ENCODE measurements at places on chromosomes 3 and 15.

- DNase-seq = no peak
Measured at GRCh38 chr3:132033471-132033870, 1.3 kb downstream of the CPNE4 start.

GRCh38 chr3:52001443-52001974, 5.8 kb upstream of the RPL29 start:
- DNase-seq = peak; percentile 79

DNA sequence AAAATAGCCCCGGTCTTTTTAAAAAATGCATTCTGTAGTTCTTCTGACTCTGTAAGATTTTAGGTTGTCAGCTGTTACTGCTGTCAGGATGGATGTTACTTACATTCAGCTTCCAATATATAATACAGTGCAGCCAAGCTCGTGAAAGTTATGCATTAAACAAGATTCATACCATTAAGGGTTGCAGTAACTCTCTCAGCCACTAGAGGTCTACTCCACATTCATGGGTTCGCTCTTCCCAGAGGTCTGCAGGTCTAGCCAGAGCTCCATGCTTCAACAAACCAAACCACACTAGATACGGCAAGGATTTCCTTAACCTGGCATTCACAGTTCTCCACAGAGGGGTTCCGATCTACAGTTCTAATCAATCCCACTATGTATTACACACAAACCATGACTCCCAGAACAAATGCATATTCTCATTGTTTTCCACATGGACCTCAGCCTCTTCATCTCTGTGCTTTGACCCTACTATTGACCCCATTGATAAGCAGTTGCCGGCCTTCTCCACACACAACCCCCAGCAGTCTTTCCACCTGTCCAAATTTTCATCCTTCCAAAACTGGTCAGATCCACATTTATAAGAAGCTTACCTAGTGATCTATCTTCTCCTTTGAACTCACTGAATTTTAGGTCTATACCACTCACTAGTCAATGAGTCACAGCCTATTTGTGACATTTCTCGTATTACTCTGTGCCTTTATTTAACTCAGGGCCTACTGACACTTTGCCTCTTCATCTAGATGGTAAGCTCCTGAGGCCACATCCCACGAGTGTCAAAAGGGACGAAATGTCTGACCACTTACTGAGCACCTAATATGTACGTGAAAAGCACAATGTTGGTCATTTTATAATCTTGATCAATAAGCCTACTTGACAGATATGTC, 33.7 kb downstream of the RORA start:
- DNase-seq = no peak

- no peak for DNase-seq
Measured at GRCh38 chr3:38538773-38539353, 42.7 kb downstream of the EXOG start.

DNA sequence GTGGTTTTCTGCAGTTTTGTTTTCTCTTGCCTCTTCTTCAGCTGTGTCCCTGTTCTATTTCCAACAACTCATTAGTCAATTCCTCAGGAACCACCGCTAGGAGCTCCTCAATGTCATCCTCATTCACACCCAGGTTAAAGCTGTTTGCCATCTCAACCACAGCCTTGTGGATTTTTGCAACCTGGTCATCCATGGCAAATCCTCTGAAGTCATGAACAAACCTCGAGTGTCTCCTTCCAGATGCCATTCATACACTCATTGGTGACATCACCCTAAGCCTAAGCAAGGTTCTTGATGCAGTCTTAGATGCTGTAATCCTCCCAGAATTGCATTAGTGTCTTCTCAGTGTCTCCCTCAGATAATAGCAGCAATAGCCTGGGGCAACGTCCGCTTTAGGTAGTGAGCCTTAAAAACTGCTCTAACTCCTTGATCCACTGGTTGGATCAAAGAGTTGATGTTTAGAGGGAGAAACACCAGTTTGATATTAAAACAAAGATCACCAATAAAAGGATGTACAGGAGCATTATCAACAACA, 31.5 kb upstream of the ZNF502 start:
- no peak for DNase-seq

DNA sequence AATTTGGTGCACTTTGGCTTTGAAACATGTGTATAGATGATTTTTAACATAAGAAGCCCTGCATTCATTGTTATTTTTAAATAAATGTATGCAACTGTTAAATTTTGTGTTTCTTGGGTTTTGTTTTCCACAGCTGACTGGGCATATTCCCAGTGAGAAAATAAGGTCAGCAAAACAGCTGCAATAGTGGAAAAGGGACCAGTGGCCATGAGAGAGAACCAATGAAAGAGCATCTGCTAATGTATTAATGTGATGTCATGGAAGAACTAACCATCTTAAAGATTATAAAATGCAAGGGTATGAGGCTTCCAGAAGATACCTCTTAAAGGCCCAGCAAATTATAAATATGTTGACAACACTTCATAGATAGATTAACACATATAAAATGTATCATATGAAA, 31.0 kb upstream of the KBTBD12 start:
- DNase-seq = no peak

- no peak for DNase-seq
Measured at GRCh38 chr3:11616551-11616950, 27.2 kb downstream of the VGLL4 start.

DNA sequence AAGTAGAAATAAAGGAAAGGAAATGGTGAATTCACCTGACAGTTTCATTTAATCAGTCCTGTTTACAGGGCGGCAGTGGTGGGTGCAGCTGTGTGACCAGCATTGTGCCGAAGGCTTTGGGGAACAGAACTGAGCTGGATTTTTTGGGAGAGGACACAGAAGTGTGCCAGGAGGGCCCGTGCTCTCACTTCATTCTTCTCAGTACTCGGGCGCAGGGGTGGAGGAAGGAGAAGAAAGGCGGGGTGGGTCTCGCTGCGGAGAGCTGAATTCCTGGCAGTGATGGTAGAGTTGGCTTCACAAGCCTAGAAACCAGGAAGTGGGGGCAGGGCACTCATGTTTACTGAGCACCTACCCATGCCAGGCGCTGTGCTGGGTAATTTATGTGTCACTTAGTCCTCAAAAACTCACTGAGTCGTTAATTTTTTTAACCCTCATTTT, 64.6 kb downstream of the CRTC3 start:
- peak; percentile 75 for DNase-seq

GRCh38 chr3:43372007-43372740, 85.8 kb downstream of the SNRK start:
- no peak for DNase-seq

DNA sequence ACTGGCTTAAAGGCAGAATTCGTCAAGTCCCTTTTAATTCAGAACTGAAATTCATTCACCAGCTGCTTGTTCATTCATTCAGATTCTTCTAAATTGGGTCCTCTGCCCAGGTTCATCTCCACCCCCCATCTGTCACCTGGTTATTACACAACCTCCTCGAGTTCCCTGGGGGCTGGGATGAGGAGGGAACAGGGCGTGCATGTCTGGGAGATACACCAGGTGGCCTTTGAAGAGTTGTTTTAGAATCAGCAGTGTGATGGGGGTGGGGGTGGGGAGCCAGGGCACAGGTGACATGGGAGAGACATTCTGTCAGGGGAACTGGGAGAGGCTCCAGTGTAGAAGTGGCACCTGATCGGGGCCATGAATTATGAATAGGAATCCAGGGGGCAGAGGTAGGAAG, 8.2 kb downstream of the SNX33 start:
- DNase-seq = no peak

DNA sequence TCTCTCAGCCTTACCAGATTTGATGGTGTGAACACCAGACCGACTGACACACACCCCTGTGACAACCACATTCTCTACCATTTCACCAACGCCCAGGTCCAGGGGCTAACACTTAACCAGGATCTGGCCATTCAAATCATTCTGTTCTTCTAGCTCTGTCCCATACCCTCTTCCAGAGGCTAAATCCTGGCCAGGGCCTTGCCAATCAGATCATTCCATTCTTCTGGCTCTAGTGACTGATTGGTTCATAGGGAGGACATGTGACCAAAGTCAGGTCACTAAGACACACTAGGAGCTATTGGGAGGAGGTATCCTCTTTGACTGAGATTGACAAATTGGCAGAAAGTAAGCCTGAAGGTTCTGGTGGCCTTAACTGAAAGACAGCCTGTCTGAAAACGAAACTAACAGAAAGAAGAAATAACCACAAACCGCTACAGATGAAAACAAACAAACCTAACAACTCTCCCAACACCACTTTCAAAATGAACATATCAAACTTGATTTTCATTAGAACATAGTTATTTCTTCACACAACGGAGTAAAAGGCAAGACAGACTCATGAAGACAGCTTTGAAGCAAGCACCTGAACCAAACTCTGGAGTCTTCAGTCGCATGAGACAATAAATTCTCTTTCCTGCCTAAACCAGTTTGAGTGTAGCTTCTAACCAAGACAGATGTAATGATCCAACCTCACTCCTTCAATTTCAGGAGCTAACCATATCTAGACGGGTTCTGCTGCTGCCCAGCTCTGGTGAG, 68.5 kb downstream of the TRANK1 start:
- DNase-seq = no peak

DNA sequence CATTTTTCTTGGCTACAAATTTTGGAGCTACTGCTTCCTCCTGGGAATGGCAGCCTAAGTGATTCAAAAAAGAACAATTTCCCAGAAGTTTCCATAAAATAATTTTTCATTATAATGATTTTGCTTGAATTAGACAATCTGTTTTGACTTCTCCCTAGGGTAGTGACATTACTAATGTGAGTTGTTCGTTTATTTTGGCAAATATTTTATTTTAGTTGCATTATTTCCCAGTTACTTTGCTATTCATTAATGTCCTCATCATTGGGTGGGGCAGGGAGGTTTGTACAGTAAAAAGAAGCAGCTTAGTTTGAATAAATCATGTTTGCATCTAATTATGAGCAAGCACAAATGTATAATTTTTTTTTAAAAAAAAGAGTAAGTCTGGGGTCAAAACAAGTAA, 686.6 kb downstream of the ROBO2 start:
- no peak for DNase-seq

DNA sequence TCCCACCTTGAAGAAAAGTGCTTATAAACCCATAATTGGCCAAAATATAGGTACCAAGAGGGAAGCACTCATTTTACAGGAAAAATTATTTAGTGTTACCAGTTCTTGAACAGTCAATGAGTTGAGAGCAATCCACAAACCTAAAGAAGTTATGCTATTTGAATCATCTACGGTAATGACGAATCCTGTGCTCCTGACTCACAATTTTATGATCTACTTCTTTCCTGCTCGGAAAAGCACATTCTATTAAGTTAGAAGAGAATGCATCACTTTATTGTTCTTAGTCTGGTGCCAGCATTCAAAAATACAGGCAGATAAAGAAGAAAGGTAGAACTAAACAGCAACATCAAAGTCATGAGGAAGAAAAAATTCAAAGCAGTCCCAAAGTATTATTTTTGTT, 33.2 kb downstream of the CHRM5 start:
- no peak for DNase-seq

- no peak for DNase-seq
Measured at GRCh38 chr3:25495726-25496253, 67.7 kb downstream of the RARB start.

DNA sequence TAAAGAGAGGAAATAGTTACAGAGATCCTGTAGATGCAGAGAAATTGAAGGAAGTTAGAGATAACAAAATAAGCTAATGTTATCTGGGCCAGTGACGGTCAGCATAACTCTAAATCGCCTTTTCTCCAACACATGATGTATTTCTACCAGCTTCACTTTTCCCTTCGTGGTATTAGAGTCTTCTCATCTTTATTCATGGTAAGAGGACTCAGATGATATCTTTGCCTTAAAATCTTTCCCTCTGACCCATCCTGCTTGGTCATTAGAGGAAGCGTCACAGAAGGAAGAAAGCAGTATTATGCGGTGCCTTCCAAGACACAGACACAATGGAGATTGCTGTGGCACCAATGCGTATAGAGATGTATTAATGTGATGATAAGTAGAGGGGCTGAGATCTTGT, 320.7 kb upstream of the GOLIM4 start:
- DNase-seq = no peak

DNA sequence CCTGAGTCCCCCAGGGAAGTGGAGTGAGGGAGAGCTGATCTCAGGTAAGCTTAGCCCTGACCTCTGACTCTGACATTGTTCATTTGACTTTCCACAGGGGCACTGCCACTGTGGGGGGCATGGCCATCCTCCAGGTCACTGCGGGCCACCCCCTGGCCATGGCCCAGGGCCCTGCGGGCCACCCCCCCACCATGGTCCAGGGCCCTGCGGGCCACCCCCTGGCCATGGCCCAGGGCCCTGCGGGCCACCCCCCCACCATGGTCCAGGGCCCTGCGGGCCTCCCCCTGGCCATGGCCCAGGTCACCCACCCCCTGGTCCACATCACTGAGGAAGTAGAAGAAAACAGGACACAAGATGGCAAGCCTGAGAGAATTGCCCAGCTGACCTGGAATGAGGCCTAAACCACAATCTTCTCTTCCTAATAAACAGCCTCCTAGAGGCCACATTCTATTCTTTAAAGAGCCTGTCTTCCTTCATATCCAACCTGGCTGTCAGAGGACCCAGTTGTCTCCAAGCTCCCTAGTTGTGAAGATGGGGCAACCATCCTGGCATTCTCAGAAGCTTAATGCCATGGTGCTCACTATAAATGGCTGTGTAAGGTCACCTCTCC, 1.9 kb upstream of the DISP2 start:
- DNase-seq = no peak

- no peak for DNase-seq
Measured at GRCh38 chr3:122789585-122790273, 3.9 kb downstream of the HSPBAP1 start.

GRCh38 chr3:9806688-9807589, 3.1 kb upstream of the TTLL3 start:
- DNase-seq = no peak

DNA sequence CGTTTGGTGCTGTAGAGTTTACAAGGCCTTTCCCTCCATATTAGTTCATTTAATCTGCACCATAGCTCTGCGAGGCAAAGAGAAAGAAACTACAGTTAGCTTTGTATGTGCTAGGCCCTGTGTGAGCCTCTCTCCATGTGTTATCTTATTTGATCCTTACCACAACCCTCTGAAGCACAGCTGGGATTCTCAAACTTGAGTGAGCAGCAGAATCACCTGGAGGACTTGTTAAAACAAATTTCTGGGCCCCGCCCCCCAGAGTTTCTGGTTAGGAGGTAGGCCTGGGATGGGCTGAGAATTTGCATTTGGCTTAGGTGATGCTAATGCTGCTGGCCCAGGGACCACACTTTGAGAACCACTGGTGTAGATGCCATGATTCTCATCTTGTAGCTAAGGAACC, 12.3 kb downstream of the CA12 start:
- DNase-seq = no peak

- DNase-seq = no peak
Measured at GRCh38 chr3:19254784-19255338, 106.6 kb downstream of the KCNH8 start.

DNA sequence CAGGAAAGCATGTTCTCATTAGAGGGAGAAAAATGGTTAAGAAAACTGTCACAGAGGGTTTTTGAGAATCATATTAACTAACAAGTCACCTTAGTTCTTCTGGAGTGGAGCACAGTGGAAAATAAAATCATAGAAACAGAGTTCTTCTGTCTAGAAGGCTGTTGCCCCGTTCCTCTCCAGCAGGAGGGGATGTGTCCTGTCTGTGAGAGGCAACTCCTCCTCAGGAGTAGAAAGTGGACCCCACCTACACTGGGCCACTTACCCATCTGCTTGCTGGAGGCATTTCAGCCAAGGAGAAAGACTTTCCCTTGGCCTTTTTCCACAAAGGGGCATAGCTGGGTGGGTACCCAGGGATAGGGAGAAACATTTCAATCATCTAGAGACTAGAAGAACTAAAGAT, 106.6 kb downstream of the SSR3 start:
- DNase-seq = peak; percentile 6

- no peak for DNase-seq
Measured at GRCh38 chr3:117193390-117193789, 483.8 kb downstream of the TUSC7 start.

All from T follicular helper cell (primary cell).